Endothelial cell (in vitro differentiated cells): ENCODE measurements at places on chromosomes 4 and X. TPM values are rescaled to one million over a fixed set of nuclear protein-coding genes. Genes with fewer than 3 reads are reported as not detected.

Gene PRSS12
- total RNA-seq: 0.77 TPM

Gene CHRDL1
- total RNA-seq: 0.28 TPM

Gene ADGRL3
- 44.8 TPM for total RNA-seq

Gene GRIA3
- total RNA-seq: 0.51 TPM

Gene TLR2
- total RNA-seq: not detected

Gene RAB33A
- total RNA-seq: 4.1 TPM

Gene TLR6
- 0.85 TPM for total RNA-seq

Gene IGFBP7
- total RNA-seq: 7.6 TPM

Gene ENPEP
- total RNA-seq: 3.5 TPM

Gene XAGE2
- not detected for total RNA-seq

DNA sequence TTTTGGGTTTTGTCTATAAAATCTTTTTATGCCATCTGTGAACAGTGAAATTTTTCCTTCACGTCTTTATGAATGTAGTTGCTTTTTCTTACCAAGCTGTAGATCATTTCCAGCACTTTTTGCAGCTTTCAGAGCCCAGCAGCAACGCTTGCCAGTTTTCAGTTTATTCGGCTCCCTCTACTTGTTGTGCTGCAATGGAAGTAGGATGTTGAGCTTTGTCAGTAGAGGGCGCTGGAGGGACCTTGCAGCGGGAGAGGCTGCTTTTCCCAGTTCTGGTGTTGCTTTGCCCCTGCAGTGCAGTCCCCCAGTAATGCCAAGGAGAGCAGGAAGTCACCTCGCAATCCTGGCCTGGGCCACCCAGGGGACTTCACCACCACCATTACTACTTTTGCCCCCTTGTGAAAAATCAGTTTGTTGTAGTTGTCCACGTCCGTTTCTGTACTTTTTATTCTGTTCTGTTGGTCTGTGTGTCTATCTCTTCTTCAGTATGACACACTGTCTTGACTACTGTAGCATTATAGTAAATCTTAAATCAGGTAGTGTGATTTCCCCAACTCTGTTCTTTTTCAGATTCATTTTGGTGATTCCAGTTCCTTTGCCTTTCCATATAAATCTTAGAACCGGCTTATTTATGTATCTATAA lies 21.8 kb downstream of the CMC4 start:
- peak; percentile 66 for DNase-seq

GRCh38 chr4:174926958-174927357 lies 8.8 kb downstream of the ADAM29 start:
- no peak for DNase-seq

GRCh38 chr4:128782076-128782715 lies 27.3 kb upstream of the JADE1 start:
- no peak for DNase-seq

DNA sequence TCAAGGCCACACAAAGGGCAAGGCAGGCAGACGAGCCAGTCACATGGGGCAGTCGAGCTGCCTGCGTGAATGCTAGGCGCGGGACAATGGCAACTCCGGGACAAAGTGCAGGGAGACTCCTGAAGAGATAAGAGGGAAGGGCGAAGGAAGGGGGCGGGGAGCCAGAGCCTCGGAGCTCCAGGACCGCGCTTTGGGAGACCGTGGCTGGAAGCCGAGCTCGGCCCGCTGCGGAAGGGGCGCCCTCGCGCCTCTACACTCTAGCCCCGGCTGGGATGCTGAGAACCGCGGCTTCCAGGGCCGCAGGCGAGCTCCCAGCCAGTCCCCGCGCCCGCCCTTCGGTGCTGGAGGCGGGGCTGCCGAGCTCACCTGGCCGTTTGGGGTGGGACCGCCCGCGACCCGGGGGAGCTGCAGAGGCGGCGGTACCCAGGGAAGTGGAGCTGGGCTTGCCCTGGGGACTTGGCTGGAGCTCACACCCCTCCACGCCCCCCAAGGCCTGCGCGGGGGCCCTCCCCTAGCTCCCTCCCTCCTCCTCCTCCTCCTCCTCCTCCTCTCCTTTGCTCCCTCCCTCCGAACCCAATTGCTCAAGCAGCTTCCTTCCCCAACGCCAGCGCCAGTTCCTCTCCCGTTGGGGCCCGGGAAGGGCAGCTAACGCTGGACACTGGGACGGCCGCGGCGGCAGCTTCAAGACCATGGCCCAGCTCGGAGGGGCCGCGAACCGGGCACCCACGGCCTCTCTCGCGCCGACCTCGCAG lies at the start of gene SOWAHD:
Gene SOWAHD (plus strand): TSS at position 610 of the 752 bp plus-strand sequence. CDS start 80 bp downstream, at position 690.
- peak; percentile 23 for DNase-seq

GRCh38 chr4:172104539-172104938 lies 291.3 kb downstream of the GALNTL6 start:
- no peak for DNase-seq

- DNase-seq: no peak
Observed at GRCh38 chr4:131054489-131055019, 1958.6 kb downstream of the C4orf33 start.

DNA sequence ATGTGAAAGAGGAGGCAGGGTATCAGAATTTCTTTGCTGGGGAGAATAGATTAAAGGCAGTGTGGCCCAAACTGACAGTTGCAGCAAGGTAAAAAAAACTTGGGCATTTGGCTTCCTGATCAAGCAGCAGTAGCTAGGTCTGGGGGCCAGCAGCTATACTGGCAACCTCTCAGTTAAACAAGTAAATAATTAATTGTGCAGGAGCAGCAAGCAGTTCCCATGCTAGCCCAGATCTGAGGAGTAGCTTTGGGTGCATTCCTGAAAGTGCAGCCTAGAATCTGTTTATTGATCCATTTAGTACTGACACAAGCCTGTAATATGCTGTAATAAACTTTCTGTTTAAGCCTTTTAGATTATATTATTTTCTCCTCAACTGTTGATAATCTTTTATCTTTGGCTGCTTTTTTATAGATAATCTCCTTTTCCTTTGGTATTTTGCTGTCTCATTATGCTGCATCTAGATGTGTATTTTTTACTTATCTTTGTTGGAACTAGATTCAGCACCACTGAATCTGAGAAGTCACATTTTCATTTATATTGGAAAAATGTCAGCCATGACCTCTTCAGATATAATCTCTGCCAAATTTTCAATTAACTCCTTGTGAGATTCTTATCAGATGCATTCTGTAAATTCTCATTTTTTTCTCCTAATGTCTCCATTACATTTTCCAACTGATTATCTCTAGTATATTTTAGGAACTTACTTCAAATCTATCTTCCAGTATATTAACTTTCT lies 276.3 kb downstream of the STPG2 start:
- no peak for DNase-seq

GRCh38 chrX:110511238-110511637 lies 152.6 kb downstream of the RTL9 start:
- DNase-seq: no peak

GRCh38 chr4:182010876-182011275 lies 232.3 kb upstream of the TENM3 start:
- DNase-seq: no peak

DNA sequence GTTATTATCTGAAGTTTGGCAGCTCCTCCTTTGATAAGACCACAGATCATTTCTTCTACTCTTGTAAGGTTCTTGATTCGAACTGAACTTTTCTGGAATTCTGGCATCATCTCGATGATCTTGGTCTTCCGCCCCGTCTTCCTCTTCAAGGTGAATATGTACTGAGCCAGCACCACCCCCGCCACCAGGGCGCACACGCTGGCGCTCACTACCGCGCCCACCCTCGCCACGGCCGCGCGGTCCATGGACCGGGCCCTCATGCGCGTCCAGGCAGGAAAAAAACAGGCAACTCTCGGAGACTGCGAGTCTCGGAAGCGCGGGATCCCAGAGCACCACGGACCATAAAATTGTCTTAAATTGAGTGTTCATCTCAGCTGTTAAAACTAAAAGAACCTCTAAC lies 458.4 kb upstream of the NDST3 start:
- no peak for DNase-seq

- DNase-seq: no peak
Observed at GRCh38 chr4:161167539-161167938, 996.3 kb downstream of the FSTL5 start.

DNA sequence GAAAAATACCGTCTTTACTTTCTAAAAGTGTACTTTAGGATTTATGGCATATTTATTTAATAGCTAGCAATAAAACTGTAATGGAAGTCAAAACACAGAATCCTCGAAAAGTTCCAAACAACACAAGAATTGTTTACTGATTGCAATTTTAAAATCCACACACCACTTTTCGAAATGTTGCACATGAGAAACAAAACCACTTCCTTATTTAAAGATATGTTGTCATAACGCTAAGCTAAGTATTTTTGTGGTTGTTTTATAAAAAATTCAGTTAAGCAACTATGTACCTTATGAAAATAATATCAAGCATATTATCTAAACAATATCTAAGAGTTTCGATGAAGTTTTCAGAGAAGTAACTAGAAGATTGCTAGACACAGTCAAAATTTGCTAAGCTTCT lies 344 bp downstream of the TMPRSS11D start:
- no peak for DNase-seq

GRCh38 chr4:154939851-154940250 lies 158.8 kb downstream of the RBM46 start:
- no peak for DNase-seq

DNA sequence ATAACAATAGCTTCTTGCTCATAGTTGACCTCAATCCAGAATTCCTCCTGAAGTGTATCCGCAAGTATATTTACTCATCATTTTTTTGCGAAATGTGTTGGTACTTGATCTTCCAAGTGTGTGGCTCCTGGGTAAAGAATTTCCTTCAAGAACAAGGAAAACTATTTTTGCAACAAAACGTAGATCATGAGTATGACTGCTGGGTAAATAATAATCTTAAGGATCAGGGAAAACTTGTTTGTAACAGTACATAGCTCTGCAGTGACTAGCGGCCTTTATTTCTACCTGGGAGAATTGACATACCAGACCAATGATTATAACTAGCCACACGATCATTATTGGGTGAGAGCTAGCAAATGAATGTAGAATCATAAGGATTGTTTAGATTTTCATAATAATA lies 1311.7 kb downstream of the ARAP2 start:
- no peak for DNase-seq

GRCh38 chrX:115948018-115948923 lies 222.3 kb upstream of the AGTR2 start:
- DNase-seq: no peak

DNA sequence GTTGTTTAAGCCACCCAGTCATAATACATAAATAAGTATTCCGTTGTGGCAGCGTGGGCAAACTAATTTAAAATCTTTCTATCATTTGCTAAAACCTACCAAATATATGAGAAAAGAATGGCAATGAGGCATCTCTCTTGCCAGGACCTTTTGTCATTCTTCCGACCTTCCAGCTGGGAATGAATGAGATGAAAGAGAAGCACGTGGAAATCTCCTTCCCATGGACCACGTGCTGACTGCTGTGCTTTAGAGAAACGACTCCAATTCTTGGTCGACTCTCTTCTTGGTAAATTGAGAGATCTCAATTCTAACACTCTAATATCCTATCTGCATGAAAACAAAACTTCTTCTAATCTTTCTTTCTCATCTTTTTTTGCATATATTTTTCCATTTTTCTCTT lies 116.5 kb downstream of the COL25A1 start:
- DNase-seq: no peak

GRCh38 chrX:2489446-2490445 lies 11.0 kb downstream of the DHRSX start:
- DNase-seq: no peak

DNA sequence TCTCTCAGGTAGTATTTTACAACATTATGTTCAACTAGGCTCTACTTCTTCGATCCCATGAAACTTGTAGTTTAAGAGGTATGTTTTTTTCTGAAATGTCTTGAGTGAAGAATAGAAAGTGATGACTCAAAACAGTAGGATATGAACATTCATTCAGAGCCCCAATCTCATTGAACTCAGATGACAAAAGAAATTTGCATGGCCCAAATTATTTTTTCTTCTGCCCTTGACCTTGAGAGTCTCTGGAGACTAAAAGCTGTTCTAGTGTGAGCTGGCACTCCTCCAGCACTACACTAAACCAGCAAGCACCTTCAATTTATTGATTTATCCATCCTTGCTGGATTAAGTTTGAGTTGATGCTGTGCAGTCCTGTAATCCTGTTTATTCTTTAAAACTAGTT lies 4.0 kb downstream of the DCLK2 start:
- no peak for DNase-seq
